ENCODE measurements at places on chromosomes 5 and 9.

- DNase-seq = peak; percentile 33
Measured at GRCh38 chr9:130237763-130238524, 27.6 kb upstream of the HMCN2 start.

- DNase-seq = no peak
Measured at GRCh38 chr5:137409736-137410135, 89.4 kb downstream of the SPOCK1 start.

DNA sequence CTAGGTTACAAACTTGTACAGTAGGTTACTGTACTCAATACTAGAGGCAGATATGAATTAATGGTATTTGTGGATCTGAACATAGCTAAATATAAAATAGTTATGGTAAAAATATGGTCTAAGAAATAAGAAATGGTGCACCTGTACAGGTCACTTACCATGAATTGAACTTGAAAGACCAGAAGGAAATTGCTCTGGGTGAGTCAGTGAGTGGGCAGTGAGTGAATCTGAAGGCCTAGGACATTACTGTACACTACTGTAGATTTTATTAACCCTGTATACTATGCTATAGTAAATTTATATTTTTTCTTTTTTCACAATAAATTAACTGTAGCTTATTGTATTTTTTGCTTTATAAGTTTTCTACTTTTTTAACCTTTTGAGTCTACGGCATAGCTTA is 1020.4 kb downstream of the CDH18 start:
- no peak for DNase-seq

DNA sequence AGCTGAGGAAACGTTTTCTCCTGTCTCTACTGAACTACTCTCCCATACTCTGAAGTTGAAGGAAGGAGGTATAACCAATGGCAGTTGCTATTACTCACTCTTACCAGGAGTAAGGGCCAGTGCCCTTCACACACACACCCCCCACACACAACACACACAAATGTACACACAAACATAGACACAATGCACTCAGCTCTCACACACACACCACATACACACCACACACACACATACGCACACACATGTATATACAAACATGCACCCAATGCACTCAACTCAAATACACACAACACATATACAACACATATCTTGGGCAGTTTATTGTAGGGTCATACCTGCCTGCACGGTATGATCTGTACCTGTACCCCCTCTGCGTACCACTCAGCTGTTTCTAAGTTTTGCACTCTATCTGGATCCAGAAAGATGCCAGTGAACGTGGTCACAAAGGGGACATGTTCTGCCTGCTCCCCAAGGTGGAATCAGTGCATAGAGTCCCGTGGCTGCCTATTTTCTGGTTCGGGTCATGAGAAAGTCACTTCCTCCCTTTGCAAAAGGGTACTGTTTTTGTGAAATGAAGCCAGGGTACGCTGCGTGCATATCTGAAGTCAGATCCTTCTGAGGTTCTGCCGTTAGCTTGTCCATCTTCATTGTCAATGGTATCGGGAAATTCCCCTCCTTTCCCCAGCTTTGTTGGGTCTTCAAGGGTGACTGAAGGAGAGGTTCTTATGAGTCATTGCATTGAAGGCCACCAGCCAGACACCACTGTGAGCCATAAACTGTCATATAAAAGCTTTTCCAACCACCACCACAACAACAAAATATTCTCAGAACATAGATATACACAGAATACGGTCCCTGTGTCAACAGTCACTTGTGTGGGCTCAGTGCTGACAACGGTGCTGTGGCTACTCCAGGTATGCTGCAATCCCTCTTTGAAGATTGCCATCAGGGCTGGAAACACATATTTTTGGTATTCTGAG is 131.9 kb downstream of the UGCG start:
- no peak for DNase-seq

GRCh38 chr5:139898981-139899380 is 103.4 kb downstream of the PSD2 start:
- no peak for DNase-seq
